A549 treated with CORT108297 at 1 μM for 4 hours (cell line): ENCODE measurements at places on chromosomes 7 and 10. TPM values are rescaled to one million over a fixed set of nuclear protein-coding genes. Genes with fewer than 3 reads are reported as not detected.

Gene PDAP1
- 167 to 202 TPM (median 181 TPM) in 5 replicates for total RNA-seq

Gene PRLHR
- not detected in 5 replicates for total RNA-seq

Gene COL28A1
- total RNA-seq = 0.42 to 0.75 TPM (median 0.58 TPM) in 5 replicates

Gene UTF1
- 0.07 to 0.10 TPM in 2 of 5 replicates, not detected in the others for total RNA-seq

Gene WDR11
- total RNA-seq = 19.1 to 27.9 TPM (median 23.5 TPM) in 5 replicates

Gene GLI3
- 0.07 to 0.42 TPM (median 0.13 TPM) in 5 replicates for total RNA-seq

Gene TAS2R4
- total RNA-seq = 0.08 to 0.21 TPM (median 0.13 TPM) in 5 replicates

Gene ST8SIA6
- 0.03 to 0.08 TPM (median 0.04 TPM) in 3 of 5 replicates, not detected in the others for total RNA-seq

Gene CPVL
- total RNA-seq = 0.12 to 0.62 TPM (median 0.34 TPM) in 5 replicates

Gene RSPH10B
- 0.04 to 0.12 TPM (median 0.10 TPM) in 3 of 5 replicates, not detected in the others for total RNA-seq

Gene TMEM273
- total RNA-seq = not detected in 5 replicates

Gene SUMF2
- total RNA-seq = 109 to 116 TPM (median 114 TPM) in 5 replicates

Gene PTPRZ1
- not detected in 5 replicates for total RNA-seq

Gene LRMDA
- total RNA-seq = 4.1 to 5.7 TPM (median 4.8 TPM) in 5 replicates

Gene AGR3
- 0.27 TPM in 1 of 5 replicates, not detected in the others for total RNA-seq

Gene SFTPD
- 0.23 to 0.66 TPM (median 0.31 TPM) in 4 of 5 replicates, not detected in the other for total RNA-seq

Gene ASAH2
- 0.87 to 4.2 TPM (median 2.7 TPM) in 5 replicates for total RNA-seq

Gene AFAP1L2
- total RNA-seq = 21.0 to 29.6 TPM (median 27.0 TPM) in 5 replicates

Gene EBLN1
- total RNA-seq = 0.07 to 0.21 TPM in 2 of 5 replicates, not detected in the others

Gene DOCK4
- 3.7 to 6.3 TPM (median 5.6 TPM) in 5 replicates for total RNA-seq

Gene RNF148
- total RNA-seq = not detected in 5 replicates

Gene FAM25C
- 0.53 to 3.3 TPM (median 1.4 TPM) in 4 of 5 replicates, not detected in the other for total RNA-seq
